ENCODE measurements at places on chromosomes 7 and 10. TPM values are rescaled to one million over a fixed set of nuclear protein-coding genes. Genes with fewer than 3 reads are reported as not detected.

The C7orf57 gene
- not detected for total RNA-seq

The CTAGE6 gene
- not detected for total RNA-seq

The UBE2D1 gene
- total RNA-seq = 33.3 TPM

The CUZD1 gene
- total RNA-seq = not detected

The PTPN20 gene
- not detected for total RNA-seq

The NUTM2A gene
- total RNA-seq = 4.3 TPM

The SPDYE8 gene
- total RNA-seq = 0.22 TPM

The PRKAR2B gene
- 20.3 TPM for total RNA-seq

DNA sequence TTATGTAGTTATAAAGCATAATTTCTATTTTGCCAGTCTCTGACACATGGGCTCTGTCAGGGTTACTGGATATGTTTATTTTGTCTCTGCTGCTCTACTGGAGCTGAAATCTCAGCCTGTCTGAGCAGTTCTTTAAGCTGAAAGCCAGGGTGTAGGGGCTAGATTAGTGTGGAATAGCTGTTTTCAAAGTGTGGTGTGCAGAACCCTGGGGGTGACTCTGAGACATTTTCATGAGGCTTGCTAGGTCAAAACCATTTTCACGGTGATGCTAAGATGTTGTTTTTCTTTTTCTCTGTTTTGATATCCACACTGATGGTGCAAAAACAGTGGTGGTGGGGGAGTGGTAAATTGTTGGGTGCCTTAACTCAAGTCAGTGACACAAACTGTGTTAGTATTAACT, 45.5 kb downstream of the CREM start:
- H3K27me3 ChIP-seq = no peaks in the 10 kb centered on the region
- H3K27ac ChIP-seq = no peak overlapping the region
- H3K4me1 ChIP-seq = no peaks in the 10 kb centered on the region
- peaks cover 3% of the 10 kb centered on the region for H3K36me3 ChIP-seq
- no peak for DNase-seq

- peaks cover 19% of the 10 kb centered on the region for H3K4me1 ChIP-seq
- peaks cover 40% of the 10 kb centered on the region for H3K27me3 ChIP-seq
- H3K4me3 ChIP-seq = no peak overlapping the region
- no peak for DNase-seq
These were observed 38.7 kb downstream of the FAM241B start for GRCh38 chr10:69668721-69669120.

- peaks cover 13% of the 10 kb centered on the region for H3K4me1 ChIP-seq
- no peak overlapping the region for H3K4me3 ChIP-seq
- H3K27ac ChIP-seq = no peak overlapping the region
- DNase-seq = no peak
These were observed 8.6 kb downstream of the COL28A1 start for GRCh38 chr7:7527047-7527446.

- DNase-seq = no peak
- peaks cover 11% of the 10 kb centered on the region for H3K4me1 ChIP-seq
- H3K4me3 ChIP-seq = no peak overlapping the region
- H3K36me3 ChIP-seq = no peaks in the 10 kb centered on the region
- no peaks in the 10 kb centered on the region for H3K27me3 ChIP-seq
These were observed 370.4 kb downstream of the TNS3 start for GRCh38 chr7:47211519-47211973.

DNA sequence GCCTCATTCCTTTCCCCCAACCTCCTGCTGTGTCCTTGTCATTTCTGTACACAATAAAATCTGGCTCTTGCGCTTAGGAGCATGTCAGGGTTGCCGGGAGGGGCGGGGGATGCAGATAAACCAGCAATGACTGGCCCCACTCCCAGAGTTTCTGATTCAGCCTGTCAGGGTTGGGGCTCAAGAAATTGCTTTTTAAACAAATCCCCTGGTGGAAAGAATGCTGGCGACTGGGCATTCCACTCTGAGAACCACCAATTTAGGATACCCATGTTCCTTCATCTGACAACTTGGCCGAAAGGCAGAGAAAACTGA, 376.4 kb downstream of the TCERG1L start:
- peak overlapping the region; percentile 86 for H3K27ac ChIP-seq
- H3K4me1 ChIP-seq = peaks cover 33% of the 10 kb centered on the region
- H3K36me3 ChIP-seq = no peaks in the 10 kb centered on the region
- H3K27me3 ChIP-seq = peaks cover 3% of the 10 kb centered on the region
- no peak for DNase-seq

DNA sequence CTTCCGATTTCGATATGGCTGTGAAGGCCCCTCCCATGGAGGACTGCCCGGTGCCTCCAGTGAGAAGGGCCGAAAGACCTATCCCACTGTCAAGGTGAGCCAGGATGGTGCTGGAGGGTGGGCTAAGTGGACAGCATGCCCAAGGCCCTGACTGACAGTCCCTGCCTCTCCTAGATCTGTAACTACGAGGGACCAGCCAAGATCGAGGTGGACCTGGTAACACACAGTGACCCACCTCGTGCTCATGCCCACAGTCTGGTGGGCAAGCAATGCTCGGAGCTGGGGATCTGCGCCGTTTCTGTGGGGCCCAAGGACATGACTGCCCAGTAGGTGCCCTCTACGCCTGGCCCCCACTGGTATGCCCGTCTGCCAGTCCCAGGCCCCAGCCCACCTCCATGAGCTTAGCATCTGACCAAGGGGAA, 1.2 kb downstream of the NFKB2 start:
- no peak for DNase-seq
- H3K27me3 ChIP-seq = peaks cover 17% of the 10 kb centered on the region
- peaks cover 10% of the 10 kb centered on the region for H3K4me1 ChIP-seq
- H3K36me3 ChIP-seq = no peaks in the 10 kb centered on the region
- peak overlapping the region; percentile 72 for H3K4me3 ChIP-seq
- peak overlapping the region; percentile 37 for H3K27ac ChIP-seq

GRCh38 chr7:147052818-147053217, 936.2 kb downstream of the CNTNAP2 start:
- H3K27me3 ChIP-seq = no peaks in the 10 kb centered on the region
- H3K36me3 ChIP-seq = no peaks in the 10 kb centered on the region
- no peaks in the 10 kb centered on the region for H3K4me1 ChIP-seq
- DNase-seq = no peak
- no peak overlapping the region for H3K27ac ChIP-seq
- no peak overlapping the region for H3K4me3 ChIP-seq

DNA sequence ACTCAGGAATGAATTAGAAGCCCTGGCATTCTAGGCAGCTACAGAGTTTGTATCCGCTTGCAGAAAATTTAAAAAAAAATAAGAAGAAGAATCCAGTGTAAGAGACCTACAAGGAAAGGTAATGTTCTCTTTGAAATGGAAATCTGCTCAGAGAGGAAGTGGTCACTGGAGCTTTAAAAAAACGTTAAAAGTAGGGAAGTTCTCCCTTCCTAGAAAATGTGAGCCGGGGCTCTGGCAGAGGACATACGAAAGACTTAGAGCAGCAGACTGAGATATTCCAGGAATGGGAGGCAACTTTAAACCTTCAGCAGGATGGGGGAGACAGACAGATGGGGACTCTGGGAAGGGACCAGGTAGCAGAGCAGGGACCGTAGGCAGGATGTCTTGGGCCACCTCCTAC, 149.4 kb upstream of the NPS start:
- H3K4me3 ChIP-seq = no peak overlapping the region
- no peaks in the 10 kb centered on the region for H3K4me1 ChIP-seq
- peaks cover 11% of the 10 kb centered on the region for H3K36me3 ChIP-seq
- no peaks in the 10 kb centered on the region for H3K27me3 ChIP-seq

GRCh38 chr10:93097386-93097785, 23.7 kb downstream of the CYP26A1 start:
- H3K27me3 ChIP-seq = no peaks in the 10 kb centered on the region
- H3K4me3 ChIP-seq = no peak overlapping the region
- H3K36me3 ChIP-seq = no peaks in the 10 kb centered on the region
- no peak for DNase-seq

DNA sequence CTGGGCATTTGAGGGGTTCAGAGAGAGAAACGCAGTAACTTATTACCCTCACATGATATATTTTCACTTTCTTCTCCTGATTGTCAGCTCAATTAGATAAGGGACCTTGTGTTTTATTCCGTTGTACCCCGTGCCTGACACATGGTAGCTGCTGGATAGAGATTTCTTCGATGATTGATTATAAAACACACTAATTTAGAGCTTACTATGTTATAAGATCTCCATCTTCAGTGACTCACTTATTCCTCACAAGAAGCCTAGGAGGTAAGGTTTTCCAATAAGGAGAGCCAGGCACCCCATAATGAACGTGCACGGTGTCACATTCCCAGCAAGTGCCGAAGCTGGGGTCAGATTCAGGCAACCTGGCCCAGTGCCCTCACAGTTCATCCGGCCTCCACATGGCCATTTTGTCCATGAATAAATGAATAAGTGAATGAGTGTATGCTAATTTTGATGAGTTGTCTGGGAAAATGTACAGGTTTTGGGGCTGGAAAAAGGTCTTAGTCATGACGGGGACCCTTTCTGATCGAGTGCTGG, 138.1 kb upstream of the CDCA7L start:
- no peak for DNase-seq
- peak overlapping the region; percentile 62 for H3K27ac ChIP-seq
- H3K27me3 ChIP-seq = peaks cover 21% of the 10 kb centered on the region

GRCh38 chr7:75858410-75858809, 20.4 kb upstream of the RHBDD2 start:
- no peak for DNase-seq
- no peak overlapping the region for H3K27ac ChIP-seq
- no peaks in the 10 kb centered on the region for H3K4me1 ChIP-seq
- H3K36me3 ChIP-seq = no peaks in the 10 kb centered on the region
- H3K4me3 ChIP-seq = no peak overlapping the region
- H3K27me3 ChIP-seq = no peaks in the 10 kb centered on the region

GRCh38 chr7:155962968-155963300, 150.7 kb upstream of the SHH start:
- H3K27ac ChIP-seq = no peak overlapping the region
- no peak for DNase-seq
- H3K27me3 ChIP-seq = peaks cover 57% of the 10 kb centered on the region
- no peaks in the 10 kb centered on the region for H3K4me1 ChIP-seq
- no peak overlapping the region for H3K4me3 ChIP-seq
- no peaks in the 10 kb centered on the region for H3K36me3 ChIP-seq

DNA sequence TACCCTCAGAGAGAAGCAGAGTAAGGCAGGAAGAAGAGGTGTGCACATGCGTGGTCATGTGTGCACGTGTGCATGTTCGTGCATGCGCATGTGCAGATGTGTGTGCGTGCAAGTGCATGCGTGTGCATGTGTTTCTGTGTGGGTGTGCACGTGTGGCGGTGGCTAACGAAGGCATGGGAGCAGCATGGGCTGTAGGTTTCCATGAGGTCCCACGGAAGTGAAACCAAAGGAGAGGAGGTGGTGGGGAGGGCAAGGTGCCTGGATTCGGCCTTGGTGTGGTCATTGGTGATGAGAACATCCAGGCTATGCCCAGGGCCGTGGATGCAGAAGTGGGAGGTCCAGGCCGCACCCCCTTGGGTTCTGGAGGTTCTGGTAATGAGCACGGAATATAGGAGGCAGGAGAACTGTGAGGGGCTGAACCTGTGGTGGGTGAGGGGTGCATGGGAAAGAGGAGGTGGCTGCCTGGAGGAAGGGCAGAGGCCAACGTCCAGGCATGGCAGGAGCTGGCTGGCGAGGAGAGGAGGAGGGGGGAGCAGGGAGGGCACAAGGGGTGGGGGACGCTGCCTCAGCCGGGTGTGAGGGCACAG, 2.4 kb upstream of the INPP5A start:
- DNase-seq = no peak
- H3K36me3 ChIP-seq = peaks cover 4% of the 10 kb centered on the region
- H3K27me3 ChIP-seq = peaks cover 8% of the 10 kb centered on the region
- peaks cover 17% of the 10 kb centered on the region for H3K4me1 ChIP-seq
- H3K27ac ChIP-seq = peak overlapping the region; percentile 84

GRCh38 chr7:135645296-135645904, 16.9 kb upstream of the STMP1 start:
- peaks cover 11% of the 10 kb centered on the region for H3K36me3 ChIP-seq
- no peaks in the 10 kb centered on the region for H3K27me3 ChIP-seq
- no peak overlapping the region for H3K27ac ChIP-seq
- no peak for DNase-seq
- no peak overlapping the region for H3K4me3 ChIP-seq

DNA sequence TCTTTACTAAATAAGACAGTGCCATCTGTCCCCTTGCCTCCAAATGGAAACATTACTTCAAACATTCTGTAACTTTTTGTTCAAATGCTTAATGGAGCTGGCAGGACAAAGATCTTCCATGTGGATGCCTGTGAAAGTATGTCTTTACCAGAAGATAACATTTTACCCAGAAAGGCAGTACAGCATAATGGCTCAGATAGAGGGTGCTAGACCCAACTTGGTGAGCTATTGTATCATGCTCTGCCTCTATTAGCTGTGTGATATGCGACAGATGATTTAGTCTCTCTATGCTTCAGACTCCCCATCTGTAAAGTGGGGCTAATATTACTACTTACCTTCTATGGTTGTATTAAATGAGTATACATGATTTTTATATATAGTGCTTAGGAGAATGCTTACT, 8.8 kb upstream of the SMKR1 start:
- peaks cover 8% of the 10 kb centered on the region for H3K27me3 ChIP-seq
- H3K27ac ChIP-seq = no peak overlapping the region
- peaks cover 4% of the 10 kb centered on the region for H3K4me1 ChIP-seq
- DNase-seq = no peak

GRCh38 chr7:127733986-127734385, 82.0 kb downstream of the SND1 start:
- no peak overlapping the region for H3K4me3 ChIP-seq
- H3K27me3 ChIP-seq = no peaks in the 10 kb centered on the region
- H3K27ac ChIP-seq = no peak overlapping the region

- no peak overlapping the region for H3K27ac ChIP-seq
- H3K36me3 ChIP-seq = no peaks in the 10 kb centered on the region
- peaks cover 24% of the 10 kb centered on the region for H3K27me3 ChIP-seq
- no peak overlapping the region for H3K4me3 ChIP-seq
- H3K4me1 ChIP-seq = no peaks in the 10 kb centered on the region
These were observed 27.9 kb upstream of the HPS1 start for GRCh38 chr10:98474628-98475027.

- DNase-seq = no peak
- H3K27ac ChIP-seq = no peak overlapping the region
- H3K36me3 ChIP-seq = peaks cover 1% of the 10 kb centered on the region
- H3K27me3 ChIP-seq = no peaks in the 10 kb centered on the region
- no peak overlapping the region for H3K4me3 ChIP-seq
These were observed 215.5 kb downstream of the SEMA3D start for GRCh38 chr7:84971360-84971759.
